ENCODE measurements at places on chromosomes 7 and 10.

DNA sequence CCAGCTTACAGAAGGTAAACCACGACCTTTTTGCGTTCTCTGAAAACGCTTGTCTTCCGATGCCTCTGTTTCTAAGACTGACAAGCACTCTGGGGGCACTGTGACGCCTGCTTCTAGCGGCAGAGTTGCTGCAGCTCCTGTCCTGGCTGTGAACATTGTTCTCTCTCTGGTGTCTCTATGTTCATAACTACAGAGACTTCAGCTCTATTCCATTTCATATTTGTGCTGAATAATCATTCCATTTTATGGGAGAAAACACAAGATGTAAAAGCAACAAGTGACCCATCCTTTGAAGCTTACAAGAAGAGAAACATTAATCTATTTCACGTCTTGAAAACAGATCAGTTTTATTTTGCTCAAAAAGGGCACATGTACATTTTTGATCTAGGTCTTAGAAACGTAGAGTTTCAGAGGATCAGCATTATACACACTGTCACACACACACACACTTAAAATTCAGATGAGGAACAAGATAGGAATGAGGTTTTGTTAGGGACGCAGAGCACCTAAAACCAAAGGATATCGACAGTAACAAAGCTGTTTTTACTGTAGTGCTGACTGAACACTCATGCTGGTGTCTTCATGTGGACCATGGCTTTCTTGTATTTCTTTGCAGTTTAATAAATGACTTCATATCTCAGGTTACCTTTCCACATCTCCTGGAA, 3.0 kb downstream of the IKZF1 start:
- H3K27me3 ChIP-seq, result peaks cover 5% of the 10 kb centered on the region
- H3K36me3 ChIP-seq, result no peaks in the 10 kb centered on the region
- no peak overlapping the region for H3K4me3 ChIP-seq
- DNase-seq, result no peak
- H3K27ac ChIP-seq, result peak overlapping the region; percentile 2
- H3K4me1 ChIP-seq, result no peaks in the 10 kb centered on the region

DNA sequence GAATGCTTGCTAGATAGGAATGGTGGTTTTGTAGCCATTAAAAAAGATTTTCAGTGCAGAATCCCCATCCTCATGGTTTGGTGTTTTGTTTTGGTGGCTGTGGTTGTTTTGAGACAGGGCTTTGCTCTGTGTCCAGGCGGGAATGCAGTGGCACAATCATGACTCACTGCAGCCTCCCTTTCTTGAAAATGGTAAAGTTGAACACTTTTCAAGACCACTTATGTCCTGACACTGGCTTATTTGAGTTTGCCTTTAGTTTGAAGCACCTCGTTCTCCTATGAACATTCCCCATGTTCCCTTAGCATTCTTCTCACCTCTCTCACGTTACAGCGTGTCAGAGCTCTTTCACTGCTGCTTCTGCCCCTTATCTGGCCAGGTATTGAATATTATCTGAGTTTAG, 140.1 kb downstream of the LRRC4 start:
- no peaks in the 10 kb centered on the region for H3K27me3 ChIP-seq
- no peaks in the 10 kb centered on the region for H3K36me3 ChIP-seq
- no peak overlapping the region for H3K27ac ChIP-seq
- H3K4me3 ChIP-seq, result no peak overlapping the region
- DNase-seq, result no peak
- H3K4me1 ChIP-seq, result no peaks in the 10 kb centered on the region

DNA sequence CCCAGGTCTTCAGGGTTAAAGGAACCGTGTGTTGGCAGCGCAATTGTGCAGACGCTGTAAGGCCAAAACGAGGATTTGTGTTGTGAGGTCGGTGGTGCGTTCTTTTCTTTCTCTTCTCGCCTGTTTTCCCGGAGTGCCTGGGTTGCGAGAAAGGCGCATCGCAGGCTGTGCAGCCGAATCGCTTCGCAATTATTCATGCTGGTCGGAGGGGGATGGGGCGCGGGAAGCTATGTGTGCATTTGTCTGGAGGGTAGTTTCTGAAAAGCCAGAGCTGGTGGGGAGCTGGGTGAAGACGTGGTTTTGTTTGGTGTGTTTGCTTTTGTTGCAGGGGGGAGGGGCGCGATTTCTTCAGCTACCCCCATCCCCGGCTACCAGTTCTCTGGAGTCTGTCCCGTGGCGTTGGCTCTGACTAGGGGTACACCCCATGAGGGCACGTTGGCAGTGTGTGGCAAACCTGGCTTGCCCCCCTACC, 2.1 kb downstream of the MXI1 start:
- H3K4me3 ChIP-seq, result peak overlapping the region; percentile 82
- no peaks in the 10 kb centered on the region for H3K36me3 ChIP-seq
- H3K27me3 ChIP-seq, result no peaks in the 10 kb centered on the region
- H3K27ac ChIP-seq, result peak overlapping the region; percentile 89

- no peaks in the 10 kb centered on the region for H3K27me3 ChIP-seq
- no peak overlapping the region for H3K27ac ChIP-seq
- no peak overlapping the region for H3K4me3 ChIP-seq
- H3K4me1 ChIP-seq, result no peaks in the 10 kb centered on the region
These were observed 135.7 kb upstream of the RNF32 start for GRCh38 chr7:156504687-156505545.

DNA sequence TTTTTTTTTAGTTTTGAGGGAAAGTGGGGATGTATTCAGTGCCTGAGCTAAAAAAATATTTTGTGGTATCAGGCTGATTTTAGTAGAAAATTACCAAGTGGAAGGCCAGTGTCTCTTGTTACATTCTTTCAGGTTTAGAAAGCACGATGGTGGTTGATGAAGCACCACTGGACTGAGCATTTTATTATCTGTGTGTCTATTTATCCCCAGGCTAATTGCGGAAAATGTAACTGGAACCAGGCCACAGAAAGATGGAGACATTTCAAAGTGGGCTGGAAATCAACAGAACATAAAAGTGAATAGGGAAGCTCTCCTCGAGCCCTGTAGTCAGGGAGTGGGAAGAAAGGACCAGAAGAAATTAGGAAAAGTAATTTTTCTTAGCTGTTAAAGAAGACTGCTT, 261.0 kb downstream of the STK31 start:
- no peak overlapping the region for H3K4me3 ChIP-seq
- DNase-seq, result no peak
- no peak overlapping the region for H3K27ac ChIP-seq
- H3K4me1 ChIP-seq, result no peaks in the 10 kb centered on the region
- no peaks in the 10 kb centered on the region for H3K36me3 ChIP-seq

DNA sequence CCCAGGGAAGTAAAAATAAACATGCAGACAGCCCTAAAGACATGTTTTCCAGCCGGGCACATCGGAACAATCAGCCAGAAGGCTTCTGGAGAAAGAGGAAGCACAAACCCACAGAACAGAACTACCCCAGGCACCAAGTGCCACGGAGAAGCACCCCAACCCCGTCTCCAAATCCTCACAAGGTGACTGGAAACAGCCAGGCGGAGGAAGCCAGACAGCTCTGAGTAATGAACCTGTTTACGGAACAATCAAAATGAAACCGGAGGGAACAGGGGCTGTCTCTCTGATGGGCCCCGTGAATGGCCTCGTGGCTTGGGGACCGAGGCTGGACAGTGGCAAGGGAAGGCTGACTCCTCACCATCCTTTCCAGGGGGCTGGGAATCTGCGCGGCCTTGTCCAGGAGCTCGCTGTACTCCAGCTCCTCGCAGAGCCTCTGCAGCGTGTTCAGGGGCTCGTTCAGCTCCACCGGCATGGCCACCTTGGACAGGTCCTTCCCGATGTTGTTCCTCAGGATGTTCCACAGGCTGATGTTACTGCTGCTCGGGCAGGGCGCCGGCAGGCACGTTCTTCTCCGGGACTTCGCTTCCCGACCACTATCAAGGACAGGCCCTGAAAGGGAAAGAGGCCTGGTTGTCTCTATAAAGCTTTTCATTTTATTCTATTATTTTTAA, 77.0 kb upstream of the GSDME start:
- H3K4me1 ChIP-seq, result no peaks in the 10 kb centered on the region
- no peaks in the 10 kb centered on the region for H3K27me3 ChIP-seq
- H3K36me3 ChIP-seq, result no peaks in the 10 kb centered on the region

- no peak overlapping the region for H3K4me3 ChIP-seq
- peaks cover 7% of the 10 kb centered on the region for H3K4me1 ChIP-seq
- H3K36me3 ChIP-seq, result no peaks in the 10 kb centered on the region
- no peaks in the 10 kb centered on the region for H3K27me3 ChIP-seq
- no peak for DNase-seq
These were observed 41.1 kb downstream of the ZC3HC1 start for GRCh38 chr7:130009848-130010688.

DNA sequence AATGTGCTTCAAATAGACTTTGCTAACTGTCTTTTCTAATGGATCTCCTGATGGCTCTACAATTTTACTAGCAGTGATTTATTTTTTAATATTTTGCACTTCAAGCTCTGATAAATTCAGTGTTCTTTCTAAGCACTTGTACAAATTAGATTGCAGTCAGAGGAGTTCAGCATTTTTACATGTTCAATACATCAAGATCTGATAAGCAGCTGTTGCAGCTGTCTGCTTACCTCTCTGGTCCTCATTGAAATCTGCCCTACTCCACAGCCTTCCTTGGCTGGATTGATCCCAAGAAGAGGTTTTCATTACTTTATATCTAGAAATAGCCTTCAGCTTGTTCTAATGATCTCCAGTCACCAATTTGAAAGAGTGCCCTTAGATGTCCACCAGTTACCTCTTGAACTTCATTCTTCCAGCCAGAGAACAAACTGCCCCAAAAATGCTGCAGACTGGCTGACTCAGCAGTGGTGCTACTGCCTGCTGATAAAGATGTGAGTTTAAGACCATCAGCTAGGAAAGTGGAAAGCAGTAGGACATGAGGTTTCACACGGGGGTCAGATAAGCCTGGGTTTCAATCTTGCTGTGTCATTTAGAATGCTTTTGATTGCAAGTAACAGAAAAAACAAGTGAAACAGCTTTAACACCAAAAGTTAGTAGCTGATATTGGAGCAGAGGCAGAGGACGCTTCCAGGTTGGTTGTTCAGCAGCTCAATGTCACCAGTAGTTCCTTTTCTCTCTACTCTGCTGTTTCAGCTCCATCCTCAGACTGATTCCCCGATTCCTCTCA, 350.9 kb upstream of the NPVF start:
- H3K4me1 ChIP-seq, result no peaks in the 10 kb centered on the region
- H3K27ac ChIP-seq, result no peak overlapping the region
- H3K4me3 ChIP-seq, result no peak overlapping the region
- H3K27me3 ChIP-seq, result no peaks in the 10 kb centered on the region
